ENCODE measurements at places on chromosomes 5 and 9.

GRCh38 chr9:101587332-101588043 is 7.3 kb downstream of the PPP3R2 start:
- no peak for DNase-seq

- DNase-seq, result no peak
Observed at GRCh38 chr9:83154087-83154736, 91.3 kb upstream of the RASEF start.

DNA sequence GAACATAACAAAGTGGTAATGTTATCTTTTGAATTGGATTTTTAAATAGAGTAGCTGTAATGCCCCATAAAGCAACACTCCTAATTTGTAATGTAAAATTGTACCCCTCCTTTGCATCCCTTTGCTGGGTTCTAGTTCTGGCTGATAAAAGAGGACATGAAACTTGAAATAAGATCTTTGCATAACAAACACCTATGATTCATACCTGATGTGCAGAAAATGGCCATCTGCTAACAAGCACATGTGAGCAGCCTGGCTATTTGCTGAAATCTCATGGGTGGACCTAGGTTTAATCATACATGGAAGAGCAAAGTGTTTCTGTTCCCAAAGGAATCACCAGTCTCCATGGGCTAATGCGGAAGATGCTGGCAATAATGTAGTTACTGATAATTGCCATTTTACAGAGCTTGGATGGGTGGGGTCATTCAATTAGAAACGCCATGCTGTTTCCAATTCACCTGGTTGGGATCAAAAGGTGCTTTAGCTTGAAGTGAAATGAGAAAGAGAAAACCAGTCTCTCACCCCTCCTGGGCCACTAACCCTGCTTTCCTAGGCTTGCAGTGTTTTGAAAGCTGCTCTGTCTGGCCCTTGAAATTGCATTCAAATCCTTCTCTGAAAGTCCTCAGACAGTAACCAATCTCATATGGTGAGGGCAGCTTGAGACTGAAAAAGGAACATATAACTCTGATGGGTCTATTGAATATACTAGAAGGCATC is 585.1 kb downstream of the TLE4 start:
- no peak for DNase-seq

- DNase-seq, result no peak
Observed at GRCh38 chr9:15972760-15973159, 419.9 kb downstream of the CCDC171 start.

GRCh38 chr5:124602925-124603650 is 143.4 kb downstream of the ZNF608 start:
- no peak for DNase-seq

DNA sequence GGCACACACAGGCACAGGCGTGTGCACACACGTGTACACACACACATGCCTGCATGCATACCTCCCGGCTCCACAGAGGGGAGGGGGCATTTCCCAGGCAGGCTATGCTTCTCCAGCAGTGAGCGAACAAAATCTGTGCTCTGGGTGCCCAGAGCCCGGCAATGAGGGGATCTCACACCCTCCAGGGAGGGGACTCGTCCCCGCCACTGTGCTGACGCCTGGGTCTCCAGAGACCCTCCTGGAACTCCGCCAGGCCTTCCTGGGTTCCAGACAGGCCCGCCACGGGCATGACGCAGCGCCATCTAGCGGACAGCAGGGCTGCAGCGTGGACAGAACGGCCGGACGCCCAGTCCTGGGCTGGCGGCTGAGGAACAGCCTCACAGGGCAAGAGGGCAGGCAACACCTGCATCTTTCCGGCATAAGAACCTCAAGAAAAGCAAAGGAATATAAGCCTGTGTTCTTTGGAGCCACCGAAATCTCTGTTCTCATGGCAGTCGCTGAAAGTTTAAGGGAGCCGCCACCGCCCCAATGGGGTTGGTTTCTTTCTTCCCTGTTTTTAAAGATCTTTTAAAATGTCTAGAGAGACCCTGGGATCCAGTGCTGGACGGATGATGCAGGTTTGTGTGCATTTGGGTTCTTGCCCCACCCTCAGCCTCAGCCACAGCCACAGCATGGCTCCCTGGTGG is 135.6 kb upstream of the PPP1R26 start:
- DNase-seq, result peak; percentile 16
